Naive thymus-derived CD4-positive, alpha-beta T cell (primary cell): ENCODE measurements at places on chromosomes 2 and 18.

DNA sequence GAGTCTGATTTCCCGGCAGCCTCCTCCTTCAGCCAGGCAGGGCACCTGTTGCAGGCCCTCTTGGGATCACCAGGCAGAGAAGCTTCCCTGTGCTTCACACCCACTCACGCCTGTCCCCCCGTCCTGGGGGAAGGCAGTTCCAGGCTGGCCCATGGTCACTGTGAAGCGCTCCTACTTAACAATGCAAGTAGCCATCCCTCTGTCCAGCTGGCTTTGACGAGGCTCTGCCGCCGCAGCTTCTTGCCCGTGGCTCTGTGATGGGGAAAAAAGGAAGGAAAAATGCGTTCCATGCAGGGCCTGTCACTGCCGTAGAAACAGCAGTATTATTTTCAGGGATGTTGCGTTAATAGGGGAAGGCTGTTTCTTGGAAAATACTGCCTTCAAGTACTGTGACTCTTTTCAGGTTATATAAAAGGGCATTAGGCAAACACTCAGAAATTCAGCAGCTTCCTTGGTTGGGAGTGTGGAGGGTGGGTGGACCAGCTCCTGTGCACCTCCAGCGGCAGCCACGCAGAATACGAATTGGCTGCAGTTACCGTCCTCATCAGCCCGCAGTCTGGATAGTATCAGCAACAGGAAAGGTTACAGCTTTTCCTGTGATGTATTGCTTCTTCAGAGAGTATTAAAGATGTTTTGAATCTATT is 232.3 kb downstream of the KLHL29 start:
- H3K27ac ChIP-seq: no peak overlapping the region
- no peaks in the 10 kb centered on the region for H3K36me3 ChIP-seq
- no peak for DNase-seq
- H3K4me3 ChIP-seq: no peak overlapping the region
- no peaks in the 10 kb centered on the region for H3K27me3 ChIP-seq

DNA sequence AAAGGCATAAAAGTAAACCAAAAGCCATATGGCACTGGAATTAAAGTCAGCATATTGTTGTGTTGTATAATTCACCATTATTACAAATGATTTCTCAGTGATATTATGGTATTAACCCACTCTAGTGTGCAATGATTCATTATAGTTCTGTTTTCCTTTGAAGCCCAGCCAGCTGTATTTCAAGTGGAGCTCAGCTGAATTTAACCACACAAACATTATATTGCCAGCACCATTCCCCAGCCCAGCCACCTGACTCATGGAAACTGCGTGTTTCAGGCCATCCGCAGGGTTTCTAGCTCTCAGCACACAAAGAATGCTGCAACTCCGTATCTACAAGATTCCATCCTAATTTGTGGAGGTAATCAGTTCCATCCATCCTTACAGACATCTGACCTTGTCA is 166.8 kb upstream of the CHAC2 start:
- no peak for DNase-seq
- H3K27me3 ChIP-seq: no peaks in the 10 kb centered on the region
- no peaks in the 10 kb centered on the region for H3K4me1 ChIP-seq
- no peak overlapping the region for H3K27ac ChIP-seq
- H3K4me3 ChIP-seq: no peak overlapping the region

- H3K4me1 ChIP-seq: no peaks in the 10 kb centered on the region
- no peaks in the 10 kb centered on the region for H3K36me3 ChIP-seq
Measured at GRCh38 chr2:153386481-153386897, 92.1 kb downstream of the RPRM start.

GRCh38 chr2:240309214-240309613 is 126.2 kb upstream of the GPC1 start:
- H3K27me3 ChIP-seq: no peaks in the 10 kb centered on the region
- H3K4me3 ChIP-seq: no peak overlapping the region
- no peaks in the 10 kb centered on the region for H3K4me1 ChIP-seq
- no peaks in the 10 kb centered on the region for H3K36me3 ChIP-seq
- no peak overlapping the region for H3K27ac ChIP-seq

DNA sequence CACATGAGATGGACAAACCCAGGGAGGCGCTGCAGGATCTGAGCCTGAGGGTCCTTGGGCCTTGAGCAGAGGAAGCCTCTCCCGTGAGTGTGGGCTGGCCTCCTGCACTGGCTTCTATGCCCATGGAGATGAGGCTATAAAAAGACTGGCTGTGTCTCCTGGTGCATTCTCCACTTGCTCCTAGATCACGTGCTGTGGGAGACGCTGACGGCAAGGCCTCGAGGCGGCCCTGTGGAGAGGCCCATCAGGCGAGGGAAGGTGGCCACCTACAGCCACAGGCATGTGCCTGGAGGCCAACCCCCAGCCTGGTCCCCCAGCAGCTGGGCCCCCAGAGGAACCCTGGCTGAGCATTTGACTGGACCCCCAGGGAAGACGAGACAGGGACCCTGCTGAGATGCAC is 198.9 kb downstream of the TWIST2 start:
- peaks cover 10% of the 10 kb centered on the region for H3K36me3 ChIP-seq
- no peak overlapping the region for H3K4me3 ChIP-seq
- no peak for DNase-seq
- H3K27ac ChIP-seq: no peak overlapping the region
